ENCODE measurements at places on chromosomes 4 and X.
A peak's percentile ranks its signal among the peaks of the same experiment; 100 is the strongest.

DNA sequence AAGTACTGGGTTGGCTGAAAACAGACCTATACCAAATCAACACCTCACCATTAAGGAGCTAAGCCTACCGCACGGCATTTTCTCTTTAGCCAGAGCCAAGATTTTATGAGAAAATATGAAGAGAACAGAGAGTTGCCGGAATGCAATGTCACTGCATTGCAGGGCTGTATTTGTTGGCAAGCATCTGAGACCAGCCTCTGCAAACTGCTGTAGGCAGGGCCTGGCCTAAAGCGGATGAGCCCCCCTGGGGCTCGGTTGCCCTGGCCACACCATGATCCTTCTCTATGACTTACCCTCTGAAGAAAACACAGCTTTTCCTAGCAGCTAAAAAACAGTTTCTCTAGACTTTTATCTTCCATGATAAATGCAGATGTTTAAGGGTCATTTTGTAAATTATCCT lies 120.5 kb upstream of the SORBS2 start:
- no peak for DNase-seq

DNA sequence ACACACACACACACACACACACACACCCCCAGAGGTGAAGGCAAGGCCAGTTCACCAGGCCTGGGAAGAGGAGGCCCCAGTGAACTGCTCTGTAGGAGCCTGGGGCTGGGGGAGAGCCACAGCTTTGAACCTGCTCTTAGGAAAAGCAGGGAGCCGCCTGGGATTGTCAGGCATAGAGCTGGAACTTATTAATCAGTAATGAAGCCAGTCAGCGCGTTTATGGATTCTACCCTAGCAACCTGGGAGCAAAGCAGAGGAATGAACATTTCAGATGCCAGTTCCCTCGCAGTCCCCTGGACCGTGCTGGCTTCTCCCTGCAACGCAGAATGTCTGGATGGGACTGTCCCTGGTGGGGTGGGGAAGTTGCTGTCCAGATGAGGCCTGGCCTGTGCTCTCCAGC lies 45.3 kb upstream of the DDX3X start:
- DNase-seq = no peak

GRCh38 chr4:52822583-52822971 lies 39.5 kb upstream of the RASL11B start:
- DNase-seq = no peak

GRCh38 chrX:129360175-129360574 lies 163.1 kb downstream of the SMARCA1 start:
- DNase-seq = no peak

DNA sequence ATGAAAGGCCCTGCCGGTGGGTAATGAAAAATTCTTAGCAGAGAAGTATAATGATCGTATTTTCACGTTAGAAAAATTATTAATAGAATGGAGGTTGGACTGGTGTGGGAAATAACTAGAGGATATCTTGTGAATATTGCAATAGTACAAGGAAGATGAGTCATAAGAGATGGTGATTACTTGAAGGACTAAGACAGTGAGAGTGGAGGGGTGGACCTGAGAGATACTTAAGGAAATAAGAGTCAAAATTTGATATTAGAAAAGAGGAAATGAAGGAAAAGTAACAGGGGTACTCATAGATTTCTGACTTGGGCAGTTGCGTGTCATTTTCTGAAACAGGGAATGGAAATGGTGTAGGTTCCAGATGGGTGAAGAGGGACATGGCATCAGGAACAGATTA lies 1.7 kb upstream of the USP53 start:
- DNase-seq = no peak

GRCh38 chrX:39750848-39751247 lies 346.9 kb downstream of the BCOR start:
- DNase-seq = no peak

DNA sequence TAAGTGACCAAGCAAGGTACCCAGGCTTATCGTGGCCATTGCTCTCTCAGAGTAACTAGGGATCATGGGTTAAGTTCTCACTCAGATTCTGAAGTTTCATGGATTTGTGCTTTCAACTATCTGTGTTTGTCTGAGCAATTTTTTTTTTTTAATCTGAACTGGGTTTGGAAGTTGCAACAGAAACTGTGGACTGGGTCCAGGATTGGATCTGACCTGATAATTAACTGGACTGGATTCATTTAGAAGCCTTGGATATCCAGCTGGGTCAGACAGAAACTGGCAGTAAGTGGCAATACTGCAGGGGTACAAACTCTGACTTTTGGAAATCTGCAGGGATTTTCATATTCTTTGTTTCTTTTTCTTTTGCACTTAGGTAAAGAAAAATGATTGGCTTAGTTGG lies 38.7 kb upstream of the FGF2 start:
- DNase-seq = no peak

- peak; percentile 2 for DNase-seq
Measured at GRCh38 chrX:119502727-119503483, 34.7 kb downstream of the SLC25A5 start.

DNA sequence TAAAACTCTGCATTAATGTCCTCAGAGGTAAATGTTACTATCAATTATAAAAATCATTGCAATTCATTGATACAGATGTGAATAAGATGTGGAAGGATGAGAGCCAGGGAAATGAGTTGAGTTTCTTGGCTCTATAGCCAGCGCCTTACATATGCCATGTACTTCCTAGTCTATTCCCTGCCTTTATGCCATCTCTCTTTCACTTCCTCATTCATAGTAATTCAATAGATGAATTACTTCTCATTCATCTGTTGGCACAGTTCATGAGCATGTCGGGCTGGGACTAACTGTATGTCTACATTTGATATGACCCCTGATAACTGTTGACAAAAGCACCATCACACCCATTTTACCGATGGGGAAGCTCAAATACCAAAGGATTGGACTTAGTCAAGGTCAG lies 55.7 kb downstream of the LNX1 start:
- no peak for DNase-seq

GRCh38 chr4:184958127-184958922 lies 60.0 kb upstream of the HELT start:
- DNase-seq = no peak

- DNase-seq = no peak
Measured at GRCh38 chrX:134171661-134172587, 65.1 kb upstream of the CCDC160 start.

- DNase-seq = no peak
Measured at GRCh38 chrX:9704876-9705465, 60.7 kb downstream of the GPR143 start.

GRCh38 chr4:176549161-176549865 lies 229.5 kb downstream of the SPCS3 start:
- no peak for DNase-seq

GRCh38 chrX:130055103-130055502 lies 55.2 kb downstream of the ELF4 start:
- DNase-seq = no peak

DNA sequence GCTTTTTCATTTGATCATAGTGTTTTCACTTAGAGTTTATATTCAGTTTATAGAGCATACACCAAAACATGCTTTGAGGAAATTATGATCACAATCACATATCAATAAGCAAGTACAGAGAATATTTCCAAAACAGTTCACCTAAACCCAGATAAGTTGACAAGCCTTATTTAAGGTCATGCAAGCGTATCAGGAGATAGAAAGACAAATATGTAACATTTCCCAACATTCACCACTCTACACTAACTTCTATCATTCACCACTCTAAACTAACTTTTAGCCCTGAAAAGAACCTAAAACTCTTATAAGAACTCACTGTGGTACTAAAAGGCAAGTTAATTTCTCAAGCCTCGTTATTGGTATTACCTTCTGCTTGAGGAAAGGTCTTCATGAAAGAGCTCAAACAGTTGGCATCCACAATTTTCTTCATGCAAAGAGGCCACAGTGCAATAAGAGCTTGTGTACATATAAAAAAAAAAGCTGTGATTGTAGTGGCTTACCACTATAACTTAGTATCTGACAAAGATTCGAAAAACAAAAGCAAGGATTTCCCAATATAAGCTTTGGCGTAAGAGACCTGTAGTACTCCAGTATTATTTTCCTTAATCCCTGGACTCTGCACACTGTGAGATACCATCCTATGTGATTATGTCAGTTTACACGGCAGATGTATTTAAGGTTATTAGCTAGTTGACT lies 903.3 kb downstream of the STIM2 start:
- no peak for DNase-seq

DNA sequence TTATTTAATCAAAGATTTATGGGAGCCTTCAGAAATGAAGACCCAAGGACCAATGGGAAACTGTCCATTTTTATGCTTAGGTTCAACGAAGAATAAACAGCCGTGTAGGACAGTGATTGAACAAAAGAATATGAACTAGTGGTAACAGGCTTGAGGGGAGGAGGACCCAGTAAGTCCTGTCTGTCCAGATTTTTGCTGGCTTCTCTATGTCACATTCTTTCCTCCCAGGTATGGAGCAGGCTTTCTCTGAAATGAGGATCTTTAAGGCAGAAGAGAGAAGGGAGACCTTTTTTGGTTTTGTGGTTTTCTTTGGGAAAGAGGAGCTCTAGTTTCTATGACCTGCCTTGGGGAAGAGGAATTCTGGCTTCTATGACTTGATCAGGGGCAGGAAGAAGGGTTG lies 74.1 kb downstream of the BANK1 start:
- no peak for DNase-seq

DNA sequence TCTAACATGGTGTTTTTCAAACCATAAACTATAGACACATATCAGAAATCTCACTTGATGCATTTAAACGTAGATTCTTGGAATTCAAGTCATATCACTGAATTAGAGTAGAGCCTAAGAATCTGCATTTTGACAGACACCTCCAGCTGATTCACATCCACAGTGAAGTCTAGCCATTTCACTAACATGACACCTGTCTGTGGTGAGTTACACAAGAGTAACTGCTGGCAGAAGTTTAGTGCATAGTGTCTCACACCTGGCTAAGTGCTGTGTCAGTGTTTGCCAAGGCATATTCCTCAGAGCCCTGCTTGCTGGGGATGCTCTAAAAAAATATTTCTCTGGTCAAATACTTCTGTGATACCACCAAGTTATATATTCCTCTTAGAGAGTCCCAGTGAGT lies 237.5 kb upstream of the DIAPH2 start:
- no peak for DNase-seq

GRCh38 chr4:139973616-139974015 lies 180.4 kb downstream of the MAML3 start:
- no peak for DNase-seq

DNA sequence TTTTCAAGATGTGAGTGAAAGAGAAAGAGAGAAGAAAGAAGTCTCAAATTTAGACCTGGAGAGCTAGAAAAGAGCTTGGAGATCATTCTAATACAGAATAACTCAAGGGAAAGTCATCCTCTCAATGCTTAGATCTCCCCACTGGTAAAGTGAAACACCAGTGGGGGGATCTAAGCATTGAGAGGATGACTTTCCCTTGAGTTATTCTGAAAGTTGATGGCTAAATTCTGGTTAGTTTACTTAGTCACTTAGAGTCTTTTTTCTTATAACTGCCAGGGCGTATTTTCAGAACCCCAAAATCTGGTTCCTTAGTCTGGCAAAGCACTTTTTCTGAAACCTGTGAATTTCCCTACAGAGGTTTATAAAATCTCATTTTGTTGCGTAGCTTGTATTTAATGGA lies 198.6 kb downstream of the ARHGAP24 start:
- no peak for DNase-seq
